ENCODE measurements at places on chromosomes 6 and 20.

GRCh38 chr6:110329714-110330436 lies 28.3 kb downstream of the METTL24 start:
- DNase-seq = peak; percentile 47

DNA sequence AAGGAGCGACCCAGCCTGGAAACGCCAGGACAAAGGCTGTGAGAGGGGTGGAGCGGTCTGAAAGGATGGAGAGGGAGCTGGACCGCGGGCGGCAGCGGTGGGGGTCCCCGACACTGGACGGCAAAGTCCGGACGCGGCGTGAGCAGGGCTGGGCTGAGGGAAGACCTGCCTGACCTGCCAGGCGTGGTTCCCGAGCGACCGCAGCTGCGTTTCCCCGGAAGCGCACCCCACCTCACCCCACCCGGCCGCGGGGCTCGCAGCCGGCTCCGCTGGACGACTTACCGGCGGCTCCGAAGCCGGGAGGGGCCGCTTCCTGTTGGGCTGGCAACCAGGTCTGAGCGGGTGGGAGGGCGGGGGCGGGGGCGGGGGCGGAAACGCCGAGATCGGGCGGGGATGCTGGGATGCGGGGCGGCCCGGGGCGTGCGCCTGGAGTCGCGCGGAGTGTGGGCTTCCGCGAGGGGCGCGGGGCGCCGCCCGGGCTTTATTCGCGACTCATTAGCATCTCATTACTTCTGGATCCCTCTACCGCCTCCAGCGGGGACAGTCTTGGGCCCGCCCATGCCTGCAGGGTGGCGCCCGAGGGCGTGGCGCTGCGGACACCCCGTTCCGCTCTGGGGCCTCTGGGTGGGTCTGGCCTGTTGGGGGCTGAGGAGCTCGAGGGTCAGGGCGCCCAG lies at the start of gene MICAL1:
Gene MICAL1, minus strand, starts transcription at position 336 of the 674 bp plus-strand sequence. CDS start 1,576 bp downstream, outside the sequence.
- no peak for DNase-seq

DNA sequence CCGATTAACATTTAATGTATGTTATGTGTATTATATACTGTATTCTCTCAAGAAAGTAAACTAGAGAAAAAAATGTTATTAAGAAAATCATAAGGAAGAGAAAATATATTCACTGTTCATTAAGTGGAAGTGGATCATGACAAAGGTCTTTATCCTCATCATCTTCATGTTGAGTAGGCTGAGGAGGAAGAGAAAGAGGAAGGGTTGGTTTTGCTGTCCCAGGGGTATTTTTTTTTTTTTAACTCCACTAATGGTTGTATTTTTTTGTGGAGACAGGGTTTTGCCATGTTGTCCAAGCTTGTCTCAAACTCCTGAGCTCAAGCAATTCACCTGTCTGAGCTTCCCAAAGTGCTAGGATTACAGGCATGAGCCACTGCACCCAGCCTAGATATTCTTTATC lies 11.0 kb downstream of the ECT2L start:
- no peak for DNase-seq

DNA sequence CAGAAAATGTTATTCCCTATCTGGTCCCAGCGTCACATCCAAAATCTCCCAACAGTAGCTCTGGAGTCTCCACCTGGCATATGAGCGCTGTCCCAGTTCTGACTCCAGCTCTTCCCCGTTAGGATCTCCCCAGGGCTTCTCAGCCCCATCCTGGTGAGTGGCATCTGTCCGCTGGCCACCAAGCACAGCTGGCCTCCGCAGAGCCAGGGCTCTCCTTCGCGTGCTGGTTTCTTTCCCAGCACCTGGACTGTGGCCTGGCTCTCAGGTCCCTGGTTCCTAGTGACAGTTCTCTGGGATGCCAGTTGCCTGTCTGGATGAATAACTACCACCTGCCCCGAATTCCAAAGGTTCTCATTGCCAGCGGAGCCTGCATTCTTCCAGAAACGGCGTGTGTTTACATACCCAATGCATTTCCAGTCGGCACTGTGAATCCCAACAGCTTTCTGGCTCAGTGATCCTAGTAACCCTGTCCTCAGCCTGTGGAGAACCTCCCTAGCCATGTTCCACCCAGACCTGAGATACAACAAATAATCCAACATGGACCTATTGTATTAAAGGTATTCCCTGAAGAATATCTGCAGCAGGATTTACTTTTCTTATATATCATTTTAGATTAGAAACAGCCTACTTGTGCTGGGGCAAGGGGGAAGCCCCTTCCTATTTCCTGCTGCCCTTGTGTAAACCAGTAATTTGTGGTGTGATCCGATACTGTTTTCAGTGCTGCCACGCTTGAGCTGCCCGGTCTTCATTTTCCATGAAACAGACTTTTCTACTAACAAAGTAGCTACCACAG lies 69.9 kb upstream of the PDE10A start:
- no peak for DNase-seq

DNA sequence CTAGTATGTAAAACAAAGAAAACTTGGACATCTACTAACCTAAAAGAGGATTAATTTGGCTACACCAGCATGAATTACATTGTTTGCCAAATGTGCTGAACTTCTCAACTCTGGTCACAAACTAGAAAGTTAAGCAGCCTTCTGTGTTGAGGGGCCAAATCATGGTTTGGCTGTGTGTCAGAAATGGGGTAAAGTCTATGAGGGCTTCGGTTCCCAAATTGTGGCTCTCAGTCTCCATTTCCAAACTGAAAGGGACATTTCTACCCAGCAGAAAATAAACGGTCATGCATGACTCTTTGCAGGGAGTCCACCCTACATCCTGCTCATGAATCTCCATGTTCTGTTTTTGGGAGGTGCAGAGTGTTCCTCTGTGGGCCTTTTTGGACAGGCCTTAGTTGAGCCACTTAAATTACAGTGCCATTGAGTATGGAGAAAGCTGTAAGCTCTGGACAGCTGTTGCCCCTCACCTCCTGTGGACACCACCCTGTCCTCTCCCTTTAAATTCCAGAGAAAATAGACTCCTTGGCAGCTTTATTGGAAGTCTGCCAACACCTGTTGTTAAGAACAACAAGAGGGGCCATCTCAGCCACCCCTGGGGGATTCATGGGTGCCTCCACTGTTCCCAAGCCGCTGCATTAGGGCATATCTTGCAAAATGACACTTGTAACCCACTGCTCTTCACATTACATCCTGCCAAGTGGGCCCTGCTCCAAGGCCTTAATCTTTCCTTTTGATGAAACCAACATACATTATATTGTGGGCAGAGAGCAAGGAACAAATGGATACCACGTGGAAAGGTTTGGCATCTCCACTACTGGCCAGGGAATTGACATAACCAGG lies 27.5 kb upstream of the SNRPC start:
- peak; percentile 20 for DNase-seq

Data from H4 (cell line).